ENCODE measurements at places on chromosomes 4 and X. TPM values are rescaled to one million over a fixed set of nuclear protein-coding genes. Genes with fewer than 3 reads are reported as not detected.
A peak's percentile ranks its signal among the peaks of the same experiment; 100 is the strongest.

GRCh38 chr4:123193802-123194367, 202.7 kb upstream of the SPRY1 start:
- DNase-seq = no peak

- DNase-seq = peak; percentile 65
Observed at GRCh38 chr4:55125087-55125721, at the start of gene KDR. Gene KDR, minus strand, starts transcription at chr4:55125595. Its CDS starts 302 bp downstream, at chr4:55125293.

DNA sequence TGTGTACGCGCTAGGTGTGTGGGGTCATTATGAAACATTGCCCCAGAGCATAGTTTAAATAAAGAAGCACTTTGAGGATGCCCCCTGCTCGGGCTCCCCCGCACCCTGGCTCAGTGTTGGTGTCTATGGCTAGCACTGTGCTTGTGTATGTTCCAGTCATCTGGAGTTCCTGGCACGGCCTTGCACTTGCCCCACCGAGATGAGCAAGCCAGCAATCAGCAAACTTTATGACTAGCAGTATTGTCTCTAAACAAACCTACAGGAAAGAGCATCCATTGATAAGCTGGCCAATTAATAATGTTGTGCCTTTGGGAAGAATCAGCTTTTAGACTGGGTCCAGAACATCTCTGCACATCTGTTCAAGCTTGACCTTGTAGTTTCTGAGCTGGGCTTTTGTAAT, 707 bp upstream of the SHROOM4 start:
- no peak for DNase-seq

GRCh38 chrX:40263014-40263560, 165.3 kb upstream of the BCOR start:
- DNase-seq = no peak

GRCh38 chr4:143586080-143586479, 72.6 kb downstream of the SMARCA5 start:
- no peak for DNase-seq

DNA sequence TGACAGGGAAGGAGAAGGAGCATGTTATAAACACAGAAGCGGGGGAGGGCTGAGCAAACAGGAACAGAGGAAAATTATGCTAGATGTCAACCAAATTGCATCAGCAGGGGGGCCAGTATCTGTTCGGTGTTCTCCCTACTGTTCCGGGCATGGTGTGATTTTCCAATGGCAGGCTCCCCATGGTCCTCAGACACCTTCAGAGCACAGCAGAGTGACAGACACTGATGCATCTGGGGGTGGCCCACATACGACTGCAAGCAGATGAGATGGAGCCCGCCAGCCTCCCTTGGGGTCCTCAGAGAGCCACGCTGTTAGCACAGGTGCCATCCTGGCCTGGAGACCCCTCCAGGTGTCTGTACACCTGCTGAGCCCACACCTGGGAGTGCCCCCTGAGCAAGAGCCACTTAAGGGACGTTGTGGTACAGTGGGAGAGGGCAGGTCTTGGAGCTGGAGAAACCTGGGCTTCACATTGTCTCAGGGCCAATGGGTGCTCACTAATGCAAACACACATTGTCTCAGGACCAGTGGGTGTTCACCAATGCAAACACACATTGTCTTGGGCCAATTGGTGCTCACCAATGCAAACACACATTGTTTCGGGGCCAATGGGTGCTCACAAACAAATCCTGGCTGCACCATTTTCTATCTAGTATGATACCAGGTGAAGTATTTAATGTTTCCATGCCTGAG, 95.4 kb downstream of the SLC2A9 start:
- DNase-seq = no peak

GRCh38 chr4:8403173-8403753, 37.3 kb downstream of the ACOX3 start:
- DNase-seq = peak; percentile 85

- no peak for DNase-seq
Observed at GRCh38 chr4:20487852-20488251, 212.4 kb upstream of the PACRGL start.

- DNase-seq = peak; percentile 67
Observed at GRCh38 chr4:124713185-124713592, 657 bp upstream of the ANKRD50 start.

GRCh38 chrX:130086447-130087206, 23.7 kb downstream of the ELF4 start:
- no peak for DNase-seq

DNA sequence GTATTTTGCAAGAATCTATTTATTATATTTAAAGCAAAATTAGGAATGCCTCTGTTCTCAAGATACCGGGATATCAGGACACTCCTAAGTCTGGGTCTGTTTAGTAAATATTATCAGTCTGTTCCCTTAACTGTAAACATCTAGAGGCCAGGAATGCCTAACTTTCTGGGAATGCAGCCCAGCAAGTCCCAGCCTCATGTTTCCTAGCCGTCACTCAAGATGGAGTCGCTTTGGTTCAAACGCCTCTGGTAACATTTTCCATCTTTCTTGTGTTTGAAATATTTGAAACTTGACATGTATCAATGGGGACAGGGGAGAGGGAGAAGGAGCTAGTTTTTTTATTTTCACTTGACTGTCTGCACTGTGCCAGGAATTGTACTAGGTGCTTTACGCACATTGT, 85.4 kb downstream of the FBXL5 start:
- DNase-seq = no peak

AKAP4 gene
- not detected for total RNA-seq

GUCY1B1 gene
- total RNA-seq = 25.3 TPM

MAGEB2 gene
- not detected for total RNA-seq

PLAC1 gene
- total RNA-seq = not detected

ADH1A gene
- total RNA-seq = not detected

HSD17B13 gene
- 2.4 TPM for total RNA-seq

OPRPN gene
- not detected for total RNA-seq

ELOVL6 gene
- total RNA-seq = not detected

ZNF827 gene
- 20.7 TPM for total RNA-seq

VCX2 gene
- total RNA-seq = not detected

APLN gene
- 2.6 TPM for total RNA-seq

RENBP gene
- 2.8 TPM for total RNA-seq

ASMT gene
- total RNA-seq = 2.6 TPM

Measured in uterus (tissue), 4 donors.